ENCODE measurements at places on chromosomes 1 and 21. TPM values are rescaled to one million over a fixed set of nuclear protein-coding genes. Genes with fewer than 3 reads are reported as not detected.

GRCh38 chr1:154845174-154845573, 24.9 kb downstream of the KCNN3 start:
- DNase-seq, result peak; percentile 69

DNA sequence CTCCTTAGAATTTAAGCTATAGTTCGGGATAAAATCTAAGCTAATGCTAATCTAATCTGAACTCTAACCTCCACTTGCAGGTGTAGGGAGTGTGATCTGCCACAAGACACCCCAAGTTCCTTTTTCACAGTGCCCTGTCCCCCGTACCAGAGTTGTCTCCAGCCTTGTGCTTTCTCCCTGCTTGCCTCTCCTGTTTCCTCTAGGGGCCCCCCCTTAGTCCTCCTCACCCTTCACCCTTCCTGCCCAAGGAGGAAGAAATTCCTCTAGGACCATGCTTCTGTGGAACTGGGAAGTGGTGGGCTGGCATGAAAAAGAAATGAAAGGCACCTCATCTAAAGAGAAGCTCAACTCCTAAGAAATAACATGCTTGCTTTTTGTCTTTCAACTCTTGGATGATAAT, 50.2 kb upstream of the BCL9 start:
- no peak for DNase-seq

- DNase-seq, result no peak
Measured at GRCh38 chr1:162248854-162249535, 127.7 kb downstream of the SPATA46 start.

- peak; percentile 16 for DNase-seq
Measured at GRCh38 chr1:27576806-27577227, 27.1 kb downstream of the AHDC1 start.

GRCh38 chr1:15288173-15288926, 41.3 kb downstream of the FHAD1 start:
- DNase-seq, result no peak

The NEXN gene
- 365 TPM for total RNA-seq

- DNase-seq, result no peak
Measured at GRCh38 chr1:31614414-31615005, 3.0 kb upstream of the HCRTR1 start.

The PTGS2 gene
- total RNA-seq, result 0.32 TPM

The ANGPTL1 gene
- total RNA-seq, result 11.5 TPM

DNA sequence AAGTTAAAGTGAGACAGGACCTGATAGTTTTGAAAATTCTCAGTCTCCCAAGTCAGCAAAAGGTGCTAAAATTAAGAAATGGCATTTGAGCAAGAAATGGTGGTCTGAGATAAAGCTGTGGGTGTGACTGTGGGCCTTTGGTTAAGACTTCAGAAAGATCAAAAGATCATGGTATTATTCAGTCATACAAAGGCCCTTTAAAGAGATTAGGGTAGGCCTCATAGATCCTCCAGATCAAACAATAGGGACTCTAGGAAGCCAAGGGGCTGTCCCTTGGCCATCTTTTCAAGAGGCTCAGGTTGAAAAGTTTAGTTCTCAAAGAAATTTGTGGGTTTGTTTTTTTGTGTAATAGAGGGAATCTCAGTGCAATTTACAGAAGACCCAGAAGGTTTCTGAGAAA, 8.4 kb downstream of the HMGB4 start:
- DNase-seq, result no peak

The RCAN3 gene
- 5.9 TPM for total RNA-seq
